ENCODE measurements at places on chromosomes 13 and 19. TPM values are rescaled to one million over a fixed set of nuclear protein-coding genes. Genes with fewer than 3 reads are reported as not detected.

Gene TEX26
- 2.2 TPM for polyA plus RNA-seq

Gene C1QTNF9B
- polyA plus RNA-seq = 0.60 TPM

Gene HIPK4
- polyA plus RNA-seq = 0.14 TPM

Gene ITGBL1
- polyA plus RNA-seq = 1.2 TPM

Gene LPAR2
- polyA plus RNA-seq = 32.1 TPM

Gene PRR19
- 2.1 TPM for polyA plus RNA-seq

Gene CEACAM8
- 0.21 TPM for polyA plus RNA-seq

Gene PLPPR3
- polyA plus RNA-seq = 12.5 TPM

Gene TNNI3
- 4.6 TPM for polyA plus RNA-seq

Gene PLA2G4C
- 8.0 TPM for polyA plus RNA-seq

Gene TYROBP
- 12.6 TPM for polyA plus RNA-seq

Gene NKPD1
- polyA plus RNA-seq = 0.10 TPM

Gene MRPL34
- polyA plus RNA-seq = 63.3 TPM

Gene MAB21L1
- 0.08 TPM for polyA plus RNA-seq

Gene MYBPC2
- polyA plus RNA-seq = 1.5 TPM

Gene SIGLEC5
- polyA plus RNA-seq = not detected

Gene TMEM145
- polyA plus RNA-seq = 0.76 TPM

Gene NRTN
- 2.7 TPM for polyA plus RNA-seq

Gene TRAPPC2B
- polyA plus RNA-seq = 18.9 TPM

Gene APC2
- 1.3 TPM for polyA plus RNA-seq

Gene HSD17B14
- 44.8 TPM for polyA plus RNA-seq

Gene SLC25A41
- 0.30 TPM for polyA plus RNA-seq

Gene INSL3
- polyA plus RNA-seq = 0.19 TPM

Gene TNFRSF19
- polyA plus RNA-seq = 54.6 TPM

Gene SLC5A5
- polyA plus RNA-seq = 0.06 TPM

Gene OCEL1
- polyA plus RNA-seq = 23.6 TPM

Gene CA11
- 24.6 TPM for polyA plus RNA-seq

Gene POU4F1
- polyA plus RNA-seq = 0.03 TPM

Gene ZNF418
- 21.9 TPM for polyA plus RNA-seq

Gene ONECUT3
- polyA plus RNA-seq = 0.03 TPM

Gene UHRF1
- polyA plus RNA-seq = 35.4 TPM

Gene CEACAM3
- not detected for polyA plus RNA-seq

Gene BICRA
- polyA plus RNA-seq = 12.4 TPM

Gene TTC9B
- polyA plus RNA-seq = 0.19 TPM

Gene ZNF844
- polyA plus RNA-seq = 32.2 TPM

Gene CGB1
- polyA plus RNA-seq = not detected

Gene FGF9
- 22.5 TPM for polyA plus RNA-seq

Gene CYP2A7
- not detected for polyA plus RNA-seq

Gene NLRP7
- polyA plus RNA-seq = not detected

Gene CDK8
- polyA plus RNA-seq = 26.1 TPM

Gene SERPINE3
- 0.27 TPM for polyA plus RNA-seq

Gene ELSPBP1
- polyA plus RNA-seq = not detected

Gene MTUS2
- polyA plus RNA-seq = 0.89 TPM

Gene SHANK1
- polyA plus RNA-seq = 5.3 TPM

Gene C19orf33
- 6.1 TPM for polyA plus RNA-seq

Gene CACNG7
- 1.4 TPM for polyA plus RNA-seq

Gene ZIC5
- 0.04 TPM for polyA plus RNA-seq

Gene SH2D3A
- 8.0 TPM for polyA plus RNA-seq

Gene ZNF773
- 11.4 TPM for polyA plus RNA-seq

Gene ZNF71
- polyA plus RNA-seq = 9.3 TPM
